NCI-H2029 treated with DMSO at 0.1 percent for 48 hours (cell line): ENCODE measurements at places on chromosomes 6 and 20.

DNA sequence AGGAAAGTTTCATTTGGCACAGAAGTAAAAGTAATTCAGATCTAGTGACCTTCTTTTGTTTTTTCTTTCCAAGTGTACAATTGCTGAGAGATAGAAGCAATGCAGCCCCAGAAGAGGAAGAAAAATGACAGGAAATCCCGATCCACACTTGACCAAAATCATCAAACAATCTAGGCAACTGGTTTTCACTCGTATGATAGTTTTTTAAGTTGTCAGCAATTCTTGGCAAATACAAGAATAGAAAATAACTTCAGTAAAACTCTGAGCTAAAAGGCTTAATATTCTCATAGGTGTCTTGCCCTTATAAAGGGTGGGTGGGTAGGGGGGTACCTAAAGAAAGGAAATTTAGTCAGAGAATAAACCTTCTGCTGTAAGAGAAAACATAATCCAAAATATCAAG is 36.0 kb downstream of the SESN1 start:
- no peak for DNase-seq

DNA sequence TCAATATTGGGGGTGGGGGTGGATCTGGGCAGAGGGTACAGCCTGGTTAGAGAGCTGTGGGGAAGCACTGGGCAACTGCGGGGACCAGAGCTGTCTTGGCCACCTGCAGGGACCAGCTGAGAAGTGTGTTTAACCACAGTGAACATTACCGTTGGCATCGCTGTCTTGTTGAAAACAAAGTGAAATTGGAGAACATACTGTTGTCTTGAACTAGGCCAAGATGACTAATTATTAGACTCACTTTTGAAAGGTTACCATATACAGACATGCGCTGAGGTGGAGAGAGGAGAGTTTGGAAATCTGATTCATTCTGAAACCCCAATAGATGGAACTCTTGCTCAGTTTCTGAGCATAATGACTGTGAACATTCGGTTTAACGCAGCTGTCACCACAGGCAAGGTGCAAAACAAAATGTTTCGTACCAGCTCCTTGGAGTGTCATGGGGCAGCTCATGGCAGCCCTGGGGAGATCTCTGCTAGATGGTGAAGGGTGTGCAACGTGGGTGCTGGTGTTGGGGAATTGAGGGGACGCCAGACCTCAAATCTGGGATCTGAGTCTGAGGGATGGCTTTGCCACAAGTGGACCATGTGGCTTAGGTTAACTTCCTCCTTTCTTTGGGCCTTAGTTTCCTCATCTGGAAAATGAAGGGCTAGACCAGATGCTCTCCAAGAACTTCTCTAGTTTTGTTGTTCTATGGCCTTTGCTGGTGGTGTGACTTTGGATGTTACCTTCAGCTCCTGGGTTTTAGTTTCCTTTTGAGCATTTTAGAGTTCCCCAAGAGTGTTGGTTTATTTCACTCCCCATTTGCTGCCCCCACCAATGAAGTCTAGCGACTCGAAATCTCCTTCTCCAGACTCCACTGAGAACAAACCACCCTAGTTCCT is 24.6 kb upstream of the GTSF1L start:
- DNase-seq, result no peak

GRCh38 chr20:19265646-19266374 is 53.4 kb downstream of the SLC24A3 start:
- DNase-seq, result no peak

DNA sequence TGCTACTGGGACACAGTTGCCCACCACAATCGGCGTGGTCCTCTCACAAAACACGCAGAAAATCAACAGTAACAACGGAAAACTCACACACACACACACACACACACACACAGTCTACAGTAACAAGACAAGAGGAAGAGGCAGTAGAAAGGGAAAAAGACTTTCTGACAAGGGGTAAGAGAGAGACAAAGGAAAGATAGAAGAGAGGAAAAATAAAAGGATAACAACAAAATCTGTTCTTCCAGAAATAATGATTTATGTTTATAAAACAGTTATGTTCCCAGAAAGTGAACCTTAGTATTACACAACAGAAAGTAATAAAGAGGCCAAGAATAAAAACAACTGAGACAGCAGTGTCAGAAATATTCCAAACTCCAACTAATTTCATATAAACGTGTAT is 2.9 kb downstream of the RANBP9 start:
- no peak for DNase-seq

DNA sequence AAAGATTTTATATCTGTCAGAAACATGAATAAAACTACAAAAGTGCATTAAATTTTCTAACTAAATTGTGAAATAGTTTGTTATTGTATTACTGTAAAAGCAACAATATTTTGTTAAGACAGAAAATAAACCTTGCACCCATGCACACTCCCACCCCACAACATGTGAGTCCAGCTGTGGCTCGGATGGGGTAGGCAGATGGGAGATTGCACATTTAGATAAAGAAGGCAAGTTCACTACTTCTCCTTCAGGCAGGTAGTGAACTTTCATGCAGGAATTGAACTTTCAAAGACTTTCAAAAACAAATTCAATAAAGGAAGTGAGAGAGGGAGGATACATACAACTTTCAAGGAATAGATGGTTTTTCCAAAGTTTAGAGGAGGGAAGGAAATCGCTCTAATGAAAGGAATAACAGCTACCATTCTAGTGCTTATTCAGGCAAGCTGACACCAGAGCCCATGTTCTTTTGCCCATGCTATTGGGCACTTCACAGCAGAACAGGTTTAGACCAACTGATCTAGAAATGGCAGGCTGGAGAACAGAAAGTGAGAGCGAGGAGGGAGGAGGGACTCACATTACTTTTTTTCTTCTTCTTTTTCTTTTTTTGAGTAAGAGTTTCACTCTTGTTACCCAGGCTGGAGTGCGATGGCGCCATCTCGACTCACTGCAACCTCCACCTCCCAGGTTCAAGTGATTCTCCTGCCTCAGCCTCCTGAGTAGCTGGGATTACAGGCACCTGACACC is 28.5 kb downstream of the SF3B5 start:
- DNase-seq, result no peak

GRCh38 chr6:137928286-137928685 is 61.2 kb downstream of the TNFAIP3 start:
- DNase-seq, result no peak
